ENCODE measurements at places on chromosomes 6 and 20.

GRCh38 chr6:83770910-83771309 lies 62.0 kb upstream of the SNAP91 start:
- no peak for DNase-seq

DNA sequence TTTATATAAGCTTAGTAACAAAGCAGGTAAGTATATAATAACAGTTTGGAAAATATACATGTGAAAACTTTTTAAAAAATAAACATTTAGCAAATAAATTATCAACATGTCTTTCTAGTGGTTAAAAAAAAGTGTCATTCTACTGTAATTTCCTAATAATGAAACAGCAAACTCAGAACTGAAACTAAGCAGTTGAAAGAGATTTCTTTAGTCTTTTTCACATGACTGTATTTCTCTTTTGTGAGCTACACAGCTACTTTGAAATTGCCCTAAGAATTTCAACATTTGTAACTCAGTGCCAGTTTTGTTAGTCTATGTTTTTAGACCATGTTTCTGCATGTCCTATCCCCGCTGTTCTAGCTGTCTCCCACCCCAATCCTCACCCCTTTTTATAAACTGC lies 28.4 kb upstream of the SDHAF4 start:
- no peak for DNase-seq

DNA sequence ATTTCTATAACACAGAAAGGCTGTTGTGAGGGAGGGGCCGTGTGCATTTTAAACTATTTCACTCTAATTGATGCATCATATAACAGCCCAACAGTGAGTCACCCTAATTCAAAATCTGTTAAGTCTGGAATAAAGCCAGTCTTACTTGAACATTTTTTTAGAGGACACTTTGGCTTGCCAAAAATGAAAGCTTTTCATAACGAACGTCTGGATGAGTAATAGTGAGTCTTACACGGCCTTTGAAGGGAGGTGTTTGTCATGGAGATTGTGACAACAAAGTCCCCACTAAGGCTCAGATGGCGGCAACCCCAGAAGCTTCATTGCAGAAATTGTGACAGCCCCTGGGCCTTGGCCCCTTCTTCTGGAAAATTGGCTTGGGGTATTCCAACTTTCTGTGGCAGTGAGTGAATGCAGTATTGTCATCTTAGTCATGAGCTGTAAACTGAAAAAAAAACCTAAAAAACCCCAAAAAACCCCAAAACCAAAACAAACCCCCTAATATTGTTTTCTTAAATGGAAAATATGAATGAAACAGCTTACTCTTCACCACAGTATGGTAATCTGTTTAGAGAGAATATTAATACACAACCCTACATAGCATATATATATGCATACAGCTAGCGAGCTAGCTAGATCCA lies 92.6 kb upstream of the CLDN20 start:
- no peak for DNase-seq

- peak; percentile 39 for DNase-seq
Observed at GRCh38 chr6:125046107-125046925, 84.1 kb downstream of the RNF217 start.

GRCh38 chr20:62804627-62805154 lies at the start of gene OGFR:
OGFR (plus strand) TSS chr20:62804835; CDS start chr20:62804860, 25 bp downstream.
- DNase-seq = no peak

GRCh38 chr6:6002005-6002847 lies 4.5 kb downstream of the NRN1 start:
- DNase-seq = no peak

GRCh38 chr6:65289491-65289890 lies 417.5 kb downstream of the EYS start:
- no peak for DNase-seq

DNA sequence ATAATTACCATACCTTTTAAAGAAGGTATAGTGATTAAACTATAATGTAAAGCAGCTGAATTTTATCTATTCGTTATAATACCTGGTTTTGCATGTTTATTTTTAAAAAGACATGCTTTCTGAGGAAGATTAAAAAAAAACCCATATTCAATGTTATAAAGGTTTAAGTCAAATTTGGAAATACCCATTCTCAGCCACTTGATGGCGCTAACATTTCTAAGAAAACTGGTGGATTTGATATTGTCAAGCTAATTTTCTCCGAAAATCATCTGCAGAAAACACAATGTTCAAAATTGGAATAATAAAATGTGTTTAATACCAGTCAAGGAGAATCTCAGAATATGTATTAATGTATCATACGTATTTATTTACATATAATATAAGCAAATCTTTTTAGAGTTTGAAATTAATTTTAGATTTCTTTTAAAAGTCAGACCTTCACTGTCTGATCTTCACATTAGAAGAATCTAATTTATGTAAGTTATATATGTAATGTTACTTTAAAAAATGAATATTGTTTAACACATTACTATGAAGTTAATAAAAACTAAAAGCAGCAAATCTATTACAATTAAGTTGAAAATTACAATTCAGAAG lies 35.0 kb downstream of the SHPRH start:
- DNase-seq = no peak

GRCh38 chr6:6969761-6970223 lies 138.0 kb upstream of the RREB1 start:
- DNase-seq = peak; percentile 13

DNA sequence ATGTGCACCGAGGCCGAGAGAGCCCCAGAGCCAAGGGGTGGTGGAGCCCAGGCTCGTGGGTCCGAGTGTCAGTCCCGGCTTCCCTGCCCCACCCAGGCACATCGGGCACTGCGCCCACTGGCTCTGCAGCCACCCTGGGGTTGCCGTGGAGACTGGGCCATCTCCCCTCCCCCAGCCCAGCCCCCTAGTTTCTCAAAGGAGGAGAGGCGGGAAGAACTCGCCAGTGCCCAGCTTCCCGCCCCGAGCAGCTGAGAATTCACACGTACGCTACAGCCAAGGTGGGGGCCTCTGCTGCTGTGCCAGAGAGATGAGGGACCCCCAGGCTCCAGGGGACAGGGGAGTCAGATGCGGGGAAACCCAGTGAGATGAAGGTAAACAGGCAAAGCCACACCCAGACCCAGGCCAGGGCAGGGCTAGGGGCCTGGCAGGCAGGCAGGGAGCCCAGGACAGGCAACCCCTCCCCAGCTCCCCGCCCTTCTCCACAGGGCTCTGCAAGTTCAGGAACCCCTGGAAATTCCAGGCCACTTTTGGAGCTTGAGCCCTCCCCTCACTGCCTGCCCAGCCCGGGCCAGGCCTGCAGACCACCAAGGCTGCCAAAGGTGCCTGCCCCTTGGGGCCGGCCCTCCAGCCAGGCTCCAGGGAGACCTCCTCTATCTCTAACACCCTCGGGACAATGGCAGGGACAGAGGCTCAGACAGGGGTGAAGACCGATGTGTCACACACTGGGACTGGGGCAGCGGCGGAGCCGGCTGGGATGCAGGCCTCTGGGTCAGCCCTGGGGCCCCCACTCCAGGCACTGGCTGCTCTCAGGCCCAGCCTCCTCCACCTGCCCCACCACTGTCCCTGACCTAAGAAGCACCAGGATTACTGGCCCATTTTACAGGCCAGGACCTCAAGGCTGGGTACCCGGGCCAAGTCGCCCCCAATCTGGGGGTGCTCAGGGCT lies 6.0 kb downstream of the LAMA5 start:
- DNase-seq = no peak

GRCh38 chr6:162845972-162846371 lies 118.2 kb downstream of the PACRG start:
- DNase-seq = no peak

DNA sequence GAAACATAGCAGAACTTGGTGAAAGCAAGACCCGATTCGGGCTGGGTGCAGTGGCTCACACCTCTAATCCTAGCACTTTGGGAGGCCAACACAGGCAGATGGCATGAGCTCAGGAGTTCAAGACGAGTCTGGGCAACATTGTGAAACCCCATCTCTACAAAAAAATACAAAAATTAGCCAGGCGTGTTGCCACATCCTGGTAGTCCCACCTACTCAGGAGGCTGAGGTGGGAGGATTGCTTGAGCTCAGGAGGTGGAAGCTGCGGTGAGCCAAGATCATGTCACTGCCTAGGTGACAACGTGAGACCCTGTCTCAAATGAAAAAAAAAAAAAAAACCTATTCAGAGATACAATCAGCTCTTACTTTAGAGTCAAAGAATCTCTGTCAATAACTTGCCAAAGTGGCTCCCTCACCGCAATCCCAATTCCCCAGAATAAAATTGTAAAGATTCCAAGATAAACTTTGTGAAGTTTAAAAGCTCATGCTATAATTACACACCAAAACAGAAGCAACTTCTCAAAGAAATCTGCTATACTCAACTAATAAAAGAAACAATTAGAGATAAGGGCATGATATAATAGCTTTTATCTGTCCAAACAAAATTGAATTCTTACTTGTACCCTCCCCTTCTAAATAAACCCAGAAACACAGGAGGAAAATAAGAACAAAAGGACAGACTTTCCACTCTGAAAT lies 33.6 kb downstream of the CDK19 start:
- DNase-seq = no peak

GRCh38 chr20:63475209-63475608 lies 2.8 kb upstream of the KCNQ2 start:
- DNase-seq = no peak

DNA sequence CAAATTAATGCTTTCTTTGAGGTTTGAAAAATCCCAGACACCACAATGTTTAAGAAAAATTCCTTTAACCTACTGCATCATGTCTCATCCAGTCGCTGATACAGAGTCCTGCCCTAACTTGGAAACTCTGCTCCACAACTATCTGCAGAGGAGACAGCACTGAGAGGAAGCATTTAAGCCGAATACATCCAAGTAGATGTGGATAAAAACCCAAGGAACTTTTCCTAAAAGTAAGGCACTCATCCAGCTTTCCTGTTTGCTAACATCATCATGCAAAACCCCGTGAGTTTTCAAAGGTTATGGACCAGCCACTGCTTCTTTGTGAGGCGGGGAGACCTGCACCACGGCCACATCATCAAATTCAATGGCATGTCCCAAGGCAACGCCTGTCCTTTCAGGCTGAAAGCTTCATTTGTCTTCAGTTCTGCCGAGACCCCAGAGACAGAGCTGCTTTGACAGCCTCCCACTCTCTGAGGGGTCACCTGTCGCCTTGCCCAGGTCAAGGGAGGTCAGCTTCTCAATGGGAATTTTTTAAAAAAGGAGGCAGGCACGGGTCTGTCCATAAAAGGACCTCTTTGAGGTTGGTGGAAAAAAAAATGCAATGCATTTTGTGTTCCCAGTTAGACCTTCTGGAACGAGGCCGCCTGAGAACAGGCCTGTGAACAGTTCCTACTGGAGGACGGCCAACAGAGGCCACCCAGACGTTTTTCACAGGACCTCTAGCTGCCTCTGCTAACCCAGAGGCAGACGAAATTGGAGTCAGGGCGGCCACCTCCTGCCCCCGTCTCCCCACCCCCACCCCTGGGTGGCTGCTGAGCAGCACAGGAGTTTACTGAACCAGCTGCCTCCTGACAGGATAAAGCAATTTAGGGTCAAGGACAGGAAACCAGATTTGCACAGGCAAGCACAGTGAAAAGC lies 142.5 kb upstream of the HDDC2 start:
- DNase-seq = no peak

GRCh38 chr6:90083891-90084290 lies 189.6 kb downstream of the GJA10 start:
- DNase-seq = no peak

DNA sequence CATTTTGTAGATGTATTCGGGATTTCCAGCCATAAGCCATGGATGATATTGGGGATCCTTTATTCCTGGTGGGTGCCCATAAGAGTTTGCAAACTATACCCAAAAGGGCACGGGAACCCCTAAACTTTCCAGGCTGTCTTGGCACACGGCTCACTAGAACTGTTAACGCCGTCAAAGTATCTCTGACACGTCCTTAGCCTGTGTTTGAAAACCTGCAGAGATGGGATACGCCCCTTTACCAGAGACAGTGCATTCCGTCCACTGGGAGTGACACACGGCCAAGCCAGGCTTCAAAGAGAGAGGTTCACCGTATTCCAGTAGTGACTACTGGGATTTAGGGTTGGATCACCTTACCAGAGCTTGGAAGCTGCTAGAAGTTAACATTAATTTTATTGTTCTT lies 95.0 kb downstream of the THBS2 start:
- DNase-seq = no peak

DNA sequence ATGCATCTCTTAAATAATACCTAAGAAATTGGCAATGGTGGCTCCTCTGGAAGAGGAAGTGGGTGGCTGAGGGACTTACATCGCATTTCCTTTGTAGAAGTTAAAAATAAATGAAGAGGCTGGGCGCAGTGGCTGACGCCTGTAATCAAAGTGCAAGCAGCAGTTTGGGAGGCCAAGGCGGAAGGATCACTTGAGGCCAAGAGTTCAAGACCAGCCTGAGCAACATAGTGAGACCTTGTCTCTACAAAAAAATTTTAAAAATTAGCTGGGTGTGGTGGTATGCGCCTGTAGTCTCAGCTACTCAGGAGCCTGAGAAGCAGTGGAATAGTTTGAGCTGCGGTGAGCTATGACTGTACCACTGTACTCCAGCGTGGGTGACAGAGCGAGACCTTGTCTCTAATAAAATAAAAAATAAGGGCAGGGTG lies 12.2 kb upstream of the NCOA3 start:
- no peak for DNase-seq

- no peak for DNase-seq
Observed at GRCh38 chr20:49288250-49288751, 10.4 kb upstream of the ZNFX1 start.

DNA sequence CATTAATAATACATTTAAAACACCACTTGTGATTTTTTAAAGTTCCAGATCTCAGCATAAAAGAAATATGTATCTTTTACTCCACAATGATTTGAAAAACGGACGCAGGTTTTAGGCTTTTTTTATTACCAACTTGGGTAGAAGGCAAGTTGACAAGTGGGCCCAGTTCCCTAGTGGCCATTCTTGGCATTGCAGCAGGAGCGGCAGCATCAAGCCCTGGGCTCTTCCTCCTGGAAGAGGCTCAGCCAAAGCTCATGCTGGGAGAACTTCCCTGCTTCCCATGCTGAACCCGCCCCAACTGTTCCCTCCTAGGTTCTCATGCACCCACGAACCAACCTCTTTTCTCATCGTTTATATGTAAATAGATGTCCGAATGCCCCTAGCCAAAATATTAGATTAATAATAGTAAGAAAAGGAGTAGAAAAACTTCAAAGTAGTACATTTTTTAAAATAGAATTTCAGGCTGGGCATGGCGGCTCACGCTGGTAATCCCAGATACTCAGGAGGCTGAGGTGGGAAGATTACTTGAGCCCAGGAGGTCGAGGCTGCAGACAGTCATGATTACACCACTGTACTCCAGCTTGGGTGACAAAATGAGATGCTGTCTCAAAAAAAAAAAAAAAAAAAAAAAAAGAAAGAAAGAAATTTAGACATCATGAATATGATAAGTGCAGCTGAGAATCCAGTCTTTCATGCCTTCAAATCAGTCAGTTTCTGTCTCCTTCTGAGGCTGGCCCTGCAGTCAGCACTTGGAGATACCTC lies 18.2 kb upstream of the MYB start:
- DNase-seq = no peak

- no peak for DNase-seq
Observed at GRCh38 chr20:47857187-47857568, 71.9 kb upstream of the SULF2 start.

GRCh38 chr20:63080811-63081210 lies 74.0 kb upstream of the BHLHE23 start:
- DNase-seq = no peak

GRCh38 chr20:60372822-60373221 lies 414.6 kb downstream of the CDH26 start:
- DNase-seq = no peak

- DNase-seq = no peak
Observed at GRCh38 chr6:136250686-136251008, 536 bp upstream of the MTFR2 start.
